ENCODE measurements at places on chromosomes 11 and 22. TPM values are rescaled to one million over a fixed set of nuclear protein-coding genes. Genes with fewer than 3 reads are reported as not detected.

TMEM135 gene
- 36.0 TPM for total RNA-seq

DNA sequence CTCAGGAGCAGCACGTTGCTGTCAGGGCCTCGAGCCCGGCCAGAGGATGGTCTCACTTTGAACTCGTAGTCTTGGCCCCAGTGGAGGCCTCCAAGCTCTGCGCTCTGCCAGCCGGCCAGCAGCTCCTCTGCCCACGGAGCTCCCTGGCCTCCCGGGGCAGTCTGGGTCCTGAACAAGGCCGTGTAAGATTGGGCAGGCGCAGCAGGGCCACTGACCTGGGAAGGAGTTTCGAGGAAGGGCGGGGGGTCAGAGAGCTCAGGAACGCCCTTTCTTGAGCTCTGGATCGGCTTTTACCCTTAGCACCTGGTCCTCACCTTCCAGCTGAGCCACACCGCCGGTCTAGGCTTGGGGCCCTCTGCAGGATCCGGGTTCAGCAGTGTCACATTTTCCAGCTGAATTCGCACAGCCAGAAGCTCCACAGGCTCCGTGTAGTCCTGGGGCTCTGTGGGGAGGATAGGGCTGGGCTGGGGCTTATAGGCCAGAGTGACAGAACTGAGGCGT is 2.1 kb downstream of the ROBO4 start:
- no peaks in the 10 kb centered on the region for H3K36me3 ChIP-seq
- H3K4me1 ChIP-seq = peaks cover 7% of the 10 kb centered on the region
- no peak overlapping the region for H3K27ac ChIP-seq
- DNase-seq = no peak

C11orf21 gene
- 0.25 TPM for total RNA-seq

DNA sequence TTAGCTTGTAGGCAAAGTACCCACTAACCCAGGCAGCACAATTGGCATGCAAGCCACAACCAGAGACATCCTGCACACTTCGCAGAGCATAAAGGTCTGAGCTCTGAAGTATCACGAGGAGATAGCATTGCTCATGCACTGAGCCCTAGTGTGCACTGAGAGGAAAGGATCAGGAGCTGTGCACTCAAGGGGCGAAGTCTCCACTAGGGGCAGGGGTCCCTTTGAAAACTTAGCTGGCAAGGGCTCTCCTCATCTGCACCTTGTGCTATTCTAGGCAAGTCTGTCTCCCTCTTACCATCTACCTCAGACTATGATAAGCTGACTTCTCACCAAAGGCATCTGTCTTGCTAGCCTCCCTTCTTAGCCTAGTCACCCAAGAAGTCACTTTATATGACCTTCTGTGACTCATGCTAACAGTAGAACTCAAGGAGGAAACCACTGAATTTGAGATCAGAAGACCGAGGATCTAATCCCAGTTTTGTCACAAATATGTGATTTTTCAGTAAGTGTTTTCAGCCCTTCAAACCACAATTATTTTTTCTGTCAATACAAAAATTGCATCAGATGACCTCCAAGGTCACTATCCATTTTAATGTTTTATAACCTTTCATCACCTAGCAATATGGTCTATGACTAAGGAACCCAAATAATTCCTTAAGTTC is 1078.0 kb downstream of the NTM start:
- peaks cover 1% of the 10 kb centered on the region for H3K27me3 ChIP-seq
- DNase-seq = no peak
- H3K4me1 ChIP-seq = peaks cover 11% of the 10 kb centered on the region
- no peak overlapping the region for H3K27ac ChIP-seq

GRCh38 chr22:17086296-17086695 is 1.5 kb downstream of the IL17RA start:
- H3K4me3 ChIP-seq = peak overlapping the region; percentile 77
- no peak for DNase-seq
- peaks cover 4% of the 10 kb centered on the region for H3K4me1 ChIP-seq
- H3K27me3 ChIP-seq = peaks cover 21% of the 10 kb centered on the region
- H3K27ac ChIP-seq = no peak overlapping the region

SHISA8 gene
- not detected for total RNA-seq

GRCh38 chr11:134261626-134262488 is 8.5 kb downstream of the ACAD8 start:
- no peaks in the 10 kb centered on the region for H3K27me3 ChIP-seq
- H3K4me3 ChIP-seq = no peak overlapping the region
- H3K27ac ChIP-seq = no peak overlapping the region
- peaks cover 4% of the 10 kb centered on the region for H3K36me3 ChIP-seq
- no peak for DNase-seq

- no peak for DNase-seq
- no peaks in the 10 kb centered on the region for H3K27me3 ChIP-seq
- peak overlapping the region; percentile 93 for H3K27ac ChIP-seq
- H3K36me3 ChIP-seq = peaks cover 13% of the 10 kb centered on the region
- peaks cover 17% of the 10 kb centered on the region for H3K4me1 ChIP-seq
These were observed 834 bp upstream of the FADS1 start for GRCh38 chr11:61817471-61818202.

RIMBP3C gene
- total RNA-seq = 0.31 TPM

- peaks cover 23% of the 10 kb centered on the region for H3K27me3 ChIP-seq
- H3K4me3 ChIP-seq = no peak overlapping the region
- H3K27ac ChIP-seq = no peak overlapping the region
- no peak for DNase-seq
These were observed 294.0 kb upstream of the CTSC start for GRCh38 chr11:88631497-88631896.

DNA sequence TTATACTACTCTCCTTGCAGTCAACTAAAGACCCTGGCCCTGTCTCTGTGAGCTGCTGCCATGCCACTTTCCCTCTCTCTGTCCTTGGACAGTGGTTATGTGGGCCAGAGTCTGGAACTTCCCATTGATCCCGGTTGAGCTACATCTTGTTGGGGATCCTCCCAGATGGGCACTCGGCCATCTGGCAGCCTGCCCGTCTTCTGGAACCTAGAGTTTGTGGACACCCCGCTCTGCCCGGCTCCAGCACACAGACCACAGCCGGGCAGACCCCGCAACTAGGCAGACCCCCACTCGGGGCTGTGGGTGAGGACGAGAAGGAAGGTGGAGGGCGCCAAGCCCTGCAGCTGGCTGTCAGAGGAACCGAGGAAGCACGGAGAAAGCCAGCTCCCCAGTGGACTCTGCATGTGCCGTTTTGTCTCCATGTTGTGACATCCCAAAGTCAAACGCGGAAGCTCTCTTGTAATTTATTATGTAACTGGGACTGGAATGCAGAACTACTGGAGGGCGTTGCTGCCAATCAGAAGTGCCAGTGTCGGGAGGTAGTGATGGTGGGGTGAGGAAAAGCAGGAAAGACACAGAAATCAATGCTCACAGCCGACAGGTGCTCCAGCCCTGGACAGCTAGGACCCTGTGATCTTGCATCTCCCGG is 207.7 kb downstream of the CEP164 start:
- no peaks in the 10 kb centered on the region for H3K36me3 ChIP-seq
- H3K4me3 ChIP-seq = no peak overlapping the region
- H3K4me1 ChIP-seq = peaks cover 10% of the 10 kb centered on the region
- no peak for DNase-seq
- H3K27me3 ChIP-seq = peaks cover 51% of the 10 kb centered on the region

GRCh38 chr11:36101466-36101865 is 157.6 kb downstream of the LDLRAD3 start:
- H3K27me3 ChIP-seq = no peaks in the 10 kb centered on the region
- DNase-seq = no peak
- H3K36me3 ChIP-seq = peaks cover 40% of the 10 kb centered on the region
- H3K4me1 ChIP-seq = peaks cover 23% of the 10 kb centered on the region
- H3K4me3 ChIP-seq = no peak overlapping the region
- H3K27ac ChIP-seq = no peak overlapping the region

DNA sequence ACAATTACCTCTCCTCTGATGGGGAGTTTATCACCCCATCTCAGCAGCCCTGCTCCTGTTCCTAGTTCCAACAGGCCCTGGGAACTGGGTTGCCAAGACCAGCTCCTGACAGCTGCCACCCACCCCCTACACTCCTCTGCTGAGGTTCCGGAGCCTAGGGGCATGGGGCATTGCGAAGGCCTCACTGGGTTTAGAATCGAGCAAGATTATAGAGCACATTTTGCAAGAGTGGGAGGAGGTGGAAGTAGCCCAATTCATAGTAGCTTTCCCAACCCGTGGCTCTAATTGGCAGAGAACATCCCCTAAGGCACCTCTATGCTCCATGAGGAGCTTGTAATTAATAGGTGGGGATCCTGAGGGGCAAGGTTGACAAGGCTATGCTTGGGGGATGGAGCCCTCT is 23.0 kb downstream of the MYEOV start:
- H3K27ac ChIP-seq = no peak overlapping the region
- H3K4me3 ChIP-seq = no peak overlapping the region
- H3K36me3 ChIP-seq = no peaks in the 10 kb centered on the region
- no peaks in the 10 kb centered on the region for H3K27me3 ChIP-seq
- DNase-seq = no peak
- H3K4me1 ChIP-seq = peaks cover 1% of the 10 kb centered on the region

GRCh38 chr22:46421267-46421666 is 85.8 kb downstream of the TRMU start:
- no peaks in the 10 kb centered on the region for H3K27me3 ChIP-seq
- no peaks in the 10 kb centered on the region for H3K4me1 ChIP-seq
- H3K4me3 ChIP-seq = no peak overlapping the region
- H3K27ac ChIP-seq = no peak overlapping the region
- peaks cover 11% of the 10 kb centered on the region for H3K36me3 ChIP-seq

DNA sequence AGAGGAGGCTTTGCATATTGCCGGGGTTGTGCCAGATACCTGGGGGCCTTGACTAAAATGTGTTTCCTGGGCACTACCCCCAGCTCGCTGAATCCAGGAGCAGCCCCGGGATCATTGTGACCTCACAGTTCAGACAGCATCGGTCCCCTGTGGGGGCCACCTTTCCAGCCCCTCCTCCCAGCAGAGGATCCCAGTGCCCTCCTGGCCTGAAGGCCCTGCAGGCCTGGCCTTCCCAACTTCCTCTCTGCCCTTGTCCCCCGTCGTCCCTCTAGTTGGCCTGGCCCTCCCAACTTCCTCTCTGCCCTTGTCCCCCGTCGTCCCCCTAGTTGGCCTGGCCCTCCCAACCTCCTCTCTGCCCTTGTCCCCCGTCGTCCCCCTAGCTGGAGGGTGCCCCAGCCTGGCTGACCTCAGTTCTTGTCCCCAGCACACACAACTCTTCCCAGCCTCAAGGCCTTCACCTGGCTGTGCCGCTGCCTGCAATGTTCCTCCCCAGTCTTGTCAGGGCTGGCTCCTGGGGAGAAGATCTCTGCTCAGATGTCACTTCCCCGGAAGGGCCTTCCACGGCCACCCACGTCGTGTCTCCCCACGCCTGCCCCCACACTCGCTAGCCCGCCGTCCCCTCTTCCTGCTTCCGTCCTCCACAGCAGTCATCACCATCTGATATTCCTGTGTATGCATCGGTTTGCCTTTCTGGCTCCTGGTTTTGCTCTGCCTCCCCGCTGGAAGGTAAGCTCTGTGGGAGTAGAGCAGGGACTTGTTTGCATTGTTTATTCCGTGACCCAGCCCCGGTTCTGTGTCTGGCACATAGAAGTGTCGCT is 12.6 kb upstream of the ANO1 start:
- no peaks in the 10 kb centered on the region for H3K27me3 ChIP-seq
- H3K27ac ChIP-seq = peak overlapping the region; percentile 58
- DNase-seq = no peak
- H3K4me1 ChIP-seq = peaks cover 59% of the 10 kb centered on the region
- no peaks in the 10 kb centered on the region for H3K36me3 ChIP-seq

USH1C gene
- total RNA-seq = 0.54 TPM

DNAJB7 gene
- not detected for total RNA-seq

DNA sequence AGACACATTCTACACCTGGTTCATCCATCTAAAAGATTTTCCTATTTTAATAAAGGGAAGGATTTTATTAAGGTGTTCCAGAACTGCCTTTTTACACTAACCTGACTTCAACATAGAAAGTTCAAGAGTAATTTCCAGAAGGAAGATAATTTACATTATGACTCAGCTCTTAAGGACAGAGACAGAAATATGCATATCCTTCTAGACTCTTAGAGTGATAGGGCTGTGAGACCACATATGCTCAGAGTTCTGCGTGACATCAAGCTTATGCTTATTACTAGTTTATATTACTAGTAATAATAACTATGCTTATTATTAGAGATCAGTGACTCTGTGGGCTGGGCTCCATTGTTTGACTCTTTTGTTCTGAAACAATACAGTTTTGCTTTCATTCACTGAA is 4.6 kb downstream of the PDGFD start:
- no peaks in the 10 kb centered on the region for H3K36me3 ChIP-seq
- H3K27ac ChIP-seq = no peak overlapping the region
- DNase-seq = no peak
- H3K4me1 ChIP-seq = peaks cover 30% of the 10 kb centered on the region
- H3K4me3 ChIP-seq = no peak overlapping the region

DNA sequence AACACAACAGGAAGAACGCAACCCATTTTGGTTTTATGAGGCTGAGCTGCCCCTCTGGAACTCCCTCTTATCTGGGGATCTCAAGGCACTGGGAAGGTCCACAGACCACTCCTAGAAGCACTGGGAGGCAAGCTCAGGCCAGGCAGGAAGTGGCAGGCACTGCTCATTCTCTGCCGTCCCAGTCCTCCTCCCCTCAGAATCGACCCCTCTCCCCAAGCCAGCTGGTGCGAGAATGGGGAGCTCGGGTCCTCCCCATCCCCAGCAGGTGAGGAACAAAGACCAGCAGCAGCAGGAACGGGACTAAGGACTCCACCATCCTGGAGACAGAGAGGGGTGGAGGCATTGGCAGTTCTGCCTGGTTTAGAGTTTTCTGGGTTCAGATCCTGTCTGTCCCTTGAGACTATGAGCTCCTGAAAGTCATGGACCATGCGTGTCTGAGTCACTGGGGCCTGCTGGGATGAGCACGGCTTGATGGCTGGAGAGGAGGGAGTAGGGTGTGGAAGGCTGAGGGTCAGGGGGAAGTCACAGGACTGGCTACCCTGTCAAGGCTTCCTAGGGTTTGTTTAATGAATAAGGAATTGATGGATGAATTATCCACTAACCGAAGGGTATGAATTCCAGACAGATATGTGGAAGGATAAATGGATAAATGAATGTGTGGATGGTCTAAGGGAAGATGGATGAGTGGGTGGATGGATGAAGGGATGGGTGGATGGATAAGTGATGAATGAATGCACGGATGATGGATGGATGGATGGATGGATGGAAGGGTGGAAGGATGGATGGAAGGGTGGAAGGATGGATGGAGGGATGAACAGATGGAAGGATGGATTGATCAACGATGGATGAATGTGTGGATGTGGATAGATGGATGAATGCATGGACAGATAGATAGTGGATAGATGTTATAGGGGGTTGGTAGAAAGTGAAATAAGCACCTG is 6.4 kb downstream of the MYEOV start:
- no peak for DNase-seq
- no peaks in the 10 kb centered on the region for H3K27me3 ChIP-seq
- no peak overlapping the region for H3K27ac ChIP-seq
- H3K4me1 ChIP-seq = peaks cover 19% of the 10 kb centered on the region
- H3K4me3 ChIP-seq = no peak overlapping the region

- no peaks in the 10 kb centered on the region for H3K4me1 ChIP-seq
- no peak for DNase-seq
- H3K27ac ChIP-seq = no peak overlapping the region
- H3K4me3 ChIP-seq = no peak overlapping the region
- no peaks in the 10 kb centered on the region for H3K27me3 ChIP-seq
These were observed 160.5 kb upstream of the DDI1 start for GRCh38 chr11:103875855-103876510.

Data from mesothelial cell of epicardium (in vitro differentiated cells).